H7 (cell line): ENCODE measurements at places on chromosomes 13 and 19. TPM values are rescaled to one million over a fixed set of nuclear protein-coding genes. Genes with fewer than 3 reads are reported as not detected.

- DNase-seq, result no peak
Observed at GRCh38 chr13:50197705-50198104, 182.5 kb downstream of the KCNRG start.

DNA sequence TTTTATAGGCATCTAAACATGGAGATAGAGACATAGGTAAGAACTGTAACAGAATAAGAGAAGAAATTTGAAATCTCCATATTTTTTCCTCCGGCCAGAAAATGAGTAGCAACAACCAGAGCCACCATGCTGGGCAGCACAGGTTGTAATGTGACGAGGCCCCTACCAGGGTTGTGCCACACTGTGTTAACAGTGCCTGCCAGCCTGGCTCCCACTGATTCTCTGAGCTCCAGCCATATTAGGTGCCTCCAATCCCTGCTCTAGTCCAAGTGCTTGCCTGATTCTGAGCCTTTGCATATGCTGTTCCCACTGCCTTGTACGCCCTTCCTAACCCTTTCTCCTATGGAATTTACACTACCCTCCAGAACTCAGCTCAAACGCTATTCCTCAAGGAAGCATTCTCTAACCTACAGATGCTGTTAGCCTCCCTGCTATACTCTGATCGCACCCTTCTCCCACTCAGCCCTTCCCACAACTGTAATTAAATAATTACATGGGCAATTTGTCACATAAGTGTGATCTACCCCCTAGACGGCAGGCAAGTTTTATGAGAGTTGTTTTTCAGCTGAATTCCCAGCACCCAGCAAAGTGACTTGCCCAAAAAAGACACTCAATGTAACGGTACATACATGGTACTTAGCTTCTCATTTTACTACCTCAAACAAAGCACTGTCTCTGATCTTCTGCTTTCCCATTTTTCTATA lies 37.6 kb upstream of the STARD13 start:
- no peak for DNase-seq

- no peak for DNase-seq
Observed at GRCh38 chr13:50649211-50649610, 194.3 kb downstream of the DLEU7 start.

GRCh38 chr19:47414469-47414868 lies 4.9 kb downstream of the MEIS3 start:
- DNase-seq, result peak; percentile 80

GRCh38 chr19:48568345-48568886 lies 16.4 kb downstream of the SULT2B1 start:
- DNase-seq, result peak; percentile 77

GRCh38 chr19:29625186-29625651 lies 19.1 kb downstream of the POP4 start:
- peak; percentile 39 for DNase-seq

DNA sequence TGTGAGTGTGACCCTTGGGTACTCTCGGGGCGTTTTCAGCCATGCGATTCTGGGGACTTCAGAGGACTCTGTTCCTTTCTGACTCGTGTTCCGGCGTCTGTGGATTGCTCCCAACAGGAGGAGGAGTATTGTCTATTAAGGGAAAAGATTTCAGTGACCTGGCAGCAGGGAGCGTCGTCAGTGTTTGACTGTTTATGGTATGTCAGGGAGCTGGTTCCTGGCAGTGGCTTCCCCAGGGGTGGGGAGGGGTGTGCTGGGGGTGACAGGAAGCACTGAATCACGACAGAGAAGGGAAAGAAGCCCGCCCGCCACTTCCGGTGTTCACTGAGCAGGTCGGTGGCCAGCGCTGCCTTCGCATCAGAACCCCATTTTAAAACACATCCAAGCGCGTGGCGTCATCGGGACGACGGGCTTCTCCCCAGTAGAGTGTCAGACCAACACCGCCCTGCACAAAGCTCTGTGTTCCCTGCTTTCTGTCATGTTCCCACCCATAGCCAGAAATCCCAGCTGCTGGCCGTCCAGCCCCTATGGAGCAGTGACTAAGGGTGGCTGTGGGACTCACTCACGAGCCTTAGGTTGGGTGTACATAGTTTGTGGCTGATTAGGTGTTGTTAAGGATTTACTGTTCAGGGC lies 33.8 kb downstream of the COL4A2 start:
- DNase-seq, result no peak

NMRK2 gene
- total RNA-seq, result 59.4 and 60.1 TPM in 2 replicates

GRCh38 chr13:48504606-48505005 lies 28.3 kb downstream of the RCBTB2 start:
- DNase-seq, result peak; percentile 40

ZNF737 gene
- total RNA-seq, result not detected in 2 replicates

DNA sequence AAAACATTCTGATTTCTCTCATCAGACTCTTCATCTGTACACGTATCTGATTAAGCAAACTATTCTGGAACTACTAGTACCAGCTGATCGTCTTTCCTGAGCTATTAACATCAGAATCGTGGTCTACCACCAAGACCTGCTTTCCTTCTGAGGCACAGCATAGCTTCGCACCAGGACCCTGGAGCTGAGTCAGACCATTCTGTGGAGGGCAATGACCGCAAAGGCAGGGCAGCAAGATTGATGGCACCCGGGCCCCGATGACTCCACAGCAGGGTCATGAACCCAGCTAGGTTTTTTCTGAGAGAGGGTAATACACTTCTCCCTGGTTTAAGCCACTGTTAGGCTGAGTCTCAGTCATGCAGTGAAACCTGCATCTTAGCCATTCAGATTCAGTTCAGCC lies 158.7 kb upstream of the GPR12 start:
- no peak for DNase-seq

FFAR2 gene
- not detected in 2 replicates for total RNA-seq

GRCh38 chr19:31316201-31316951 lies 32.9 kb downstream of the TSHZ3 start:
- DNase-seq, result peak; percentile 68

SLC25A15 gene
- 33.8 and 36.0 TPM in 2 replicates for total RNA-seq

DNA sequence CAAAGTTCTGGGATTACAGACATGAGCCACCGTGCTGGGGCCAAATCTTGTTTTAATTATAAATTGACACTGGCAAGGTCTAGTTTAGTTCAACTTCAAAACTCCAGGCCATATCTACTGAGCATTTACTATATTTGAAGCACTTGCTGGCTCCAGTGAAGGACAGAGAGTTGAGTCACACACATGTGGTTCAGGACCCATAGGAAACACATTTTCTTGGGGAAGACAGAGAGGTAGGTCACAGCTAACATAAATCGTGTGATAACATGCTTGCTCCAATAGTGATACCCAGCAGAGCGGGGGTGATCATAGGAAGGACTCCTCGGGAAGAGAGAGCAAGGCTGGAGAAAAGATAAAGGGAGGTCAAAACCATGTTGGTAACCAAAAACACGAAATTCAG lies 170.6 kb upstream of the TSC22D1 start:
- DNase-seq, result no peak

DNA sequence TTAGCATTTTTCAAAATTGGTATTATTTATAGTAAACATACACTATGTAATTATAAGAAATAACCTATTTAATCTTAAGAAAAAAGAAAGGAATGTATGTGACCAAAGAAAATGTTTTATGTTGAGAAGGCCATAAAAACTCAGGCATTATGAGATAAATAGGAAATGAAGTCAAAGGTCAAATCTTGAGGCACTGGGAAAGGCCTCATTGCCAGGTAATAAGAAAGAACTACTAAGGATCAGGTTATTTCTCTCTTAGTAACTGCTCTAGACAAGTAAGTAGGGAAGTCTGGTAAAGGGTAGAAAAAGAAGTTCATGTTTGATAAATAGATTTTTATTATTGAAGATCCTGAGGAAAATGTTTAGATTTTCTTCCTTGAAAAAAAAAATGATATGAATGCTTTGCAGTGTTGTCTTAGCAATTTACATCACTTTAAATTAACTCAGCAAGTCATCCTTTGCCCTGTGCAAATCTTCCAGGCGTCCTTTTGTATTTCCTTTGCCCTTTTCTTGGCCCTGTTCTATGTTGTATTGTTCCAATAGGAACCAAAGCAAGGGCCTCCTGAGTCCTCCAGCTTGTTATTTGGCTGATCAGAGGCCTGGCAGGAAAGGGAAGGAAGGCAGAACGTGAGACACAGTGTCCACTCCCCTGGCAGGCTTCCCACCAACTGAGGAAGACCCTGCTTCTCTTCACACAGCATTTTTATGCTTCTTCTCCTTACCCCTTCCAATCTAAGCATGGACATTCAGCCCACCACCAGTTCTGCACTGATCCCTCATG lies 260.4 kb upstream of the MIR17HG start:
- DNase-seq, result no peak

SOHLH2 gene
- total RNA-seq, result 4.2 and 6.4 TPM in 2 replicates

COL5A3 gene
- total RNA-seq, result 0.62 and 1.4 TPM in 2 replicates

DNA sequence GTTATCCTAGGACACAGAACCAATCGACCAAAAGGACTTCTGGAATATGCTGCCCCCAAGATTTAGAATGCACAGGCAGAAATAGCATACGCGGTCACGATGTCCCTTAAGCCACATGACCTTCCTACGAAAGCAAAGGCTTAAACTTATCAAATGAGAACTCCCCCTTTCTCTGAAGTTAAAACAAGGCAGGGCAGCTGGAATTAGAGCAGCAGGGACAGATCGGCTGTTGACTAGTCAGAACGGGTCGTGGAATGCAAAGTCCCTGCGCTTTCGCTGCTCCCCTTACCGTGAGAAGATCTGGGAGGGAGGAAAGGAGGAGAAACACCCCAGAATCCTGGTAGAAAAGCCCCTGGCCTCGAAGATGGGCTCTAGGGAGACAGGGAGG lies 799 bp upstream of the USPL1 start:
- DNase-seq, result no peak

DNA sequence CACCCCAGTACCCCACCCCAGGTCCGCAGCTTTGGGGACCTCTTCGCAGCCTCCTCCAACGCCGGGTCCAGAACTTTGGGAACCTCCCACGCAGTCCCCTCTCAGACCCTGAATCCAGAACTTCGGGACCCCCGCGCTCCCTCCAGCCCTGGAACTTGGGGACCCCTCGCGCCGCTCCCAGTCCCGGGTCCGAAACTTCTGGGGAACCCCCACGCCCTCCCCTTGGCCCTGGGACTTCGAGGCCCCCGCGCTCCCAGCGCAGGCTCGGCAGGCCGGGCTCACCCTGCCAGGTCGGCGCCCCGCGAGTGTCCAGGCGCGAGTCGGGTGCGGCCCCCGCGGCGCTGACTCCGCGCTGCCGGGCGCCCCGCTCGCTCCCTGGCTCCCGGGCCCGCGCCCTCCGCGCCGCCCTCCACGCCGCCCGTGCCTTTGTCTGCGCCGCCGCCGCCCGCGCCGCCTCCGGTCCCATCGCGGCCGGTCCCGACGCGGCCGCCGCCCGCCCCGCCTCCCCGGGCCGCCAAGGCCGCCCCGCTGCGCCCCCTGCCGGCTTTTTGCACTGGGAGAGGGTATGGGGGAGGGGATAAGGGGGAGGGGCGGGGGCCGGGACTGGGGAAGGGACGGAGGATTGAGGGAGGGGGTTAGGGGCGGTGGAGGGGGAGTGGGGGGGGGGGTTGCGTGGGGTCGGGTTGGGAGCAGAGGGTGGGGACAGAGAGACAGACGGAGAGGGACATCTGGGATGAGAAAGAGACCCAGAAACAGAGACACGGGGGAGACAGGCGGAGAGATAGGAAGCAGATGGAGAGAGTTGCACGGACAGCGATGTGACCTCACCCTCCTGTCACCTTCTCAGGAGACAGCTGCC lies at the start of gene HOMER3:
TSS of gene HOMER3 (minus strand) at position 449 of the 859 bp plus-strand sequence. CDS start 2,235 bp downstream, outside the sequence.
- DNase-seq, result peak; percentile 97

FCER2 gene
- not detected in 2 replicates for total RNA-seq

DNA sequence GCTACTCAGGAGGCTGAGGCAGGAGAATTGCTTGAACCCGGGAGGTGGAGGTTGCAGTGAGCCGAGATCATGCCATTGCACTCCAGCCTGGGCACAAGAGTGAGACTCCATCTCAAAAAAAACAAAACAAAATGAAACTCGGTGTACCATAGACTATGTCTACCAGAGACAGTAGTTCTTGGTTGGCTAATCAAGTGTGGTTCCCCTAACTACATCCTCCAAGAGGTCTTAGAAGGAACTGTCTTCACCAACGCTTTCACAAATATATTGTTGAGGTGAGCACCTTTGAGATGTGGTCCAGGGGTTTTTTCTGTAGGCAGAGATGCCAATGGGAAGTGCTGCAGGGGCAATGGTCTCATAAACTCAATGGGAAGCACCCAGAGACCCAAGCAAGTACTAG lies 48.0 kb downstream of the RFC3 start:
- no peak for DNase-seq

DNA sequence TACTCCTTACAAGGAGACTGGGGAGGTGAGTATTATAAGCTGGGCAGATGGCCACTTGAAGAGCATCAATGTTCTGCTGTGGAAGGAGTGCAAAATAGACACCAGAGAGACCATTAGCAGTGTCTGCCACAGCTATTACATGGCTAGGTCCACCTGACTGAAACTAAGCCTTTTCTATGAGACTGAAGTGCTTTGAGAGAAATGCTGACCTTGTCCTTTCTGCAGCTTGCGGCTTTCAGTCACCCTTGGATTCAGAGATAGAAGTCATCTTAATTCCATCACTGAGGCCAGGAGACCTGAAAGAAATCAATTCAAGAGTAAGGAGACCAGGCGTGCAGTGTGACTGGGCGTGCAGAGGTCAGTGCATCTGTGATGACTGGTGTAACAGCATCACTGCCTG lies 1.3 kb upstream of the ZFP28 start:
- DNase-seq, result no peak

ZNF85 gene
- total RNA-seq, result 0.26 TPM in 1 of 2 replicates, not detected in the other

GRCh38 chr13:97256343-97256783 lies 34.2 kb downstream of the MBNL2 start:
- DNase-seq, result no peak

- no peak for DNase-seq
Observed at GRCh38 chr19:15587663-15588062, 27.4 kb upstream of the CYP4F8 start.

PRR22 gene
- 1.5 and 2.2 TPM in 2 replicates for total RNA-seq

DNA sequence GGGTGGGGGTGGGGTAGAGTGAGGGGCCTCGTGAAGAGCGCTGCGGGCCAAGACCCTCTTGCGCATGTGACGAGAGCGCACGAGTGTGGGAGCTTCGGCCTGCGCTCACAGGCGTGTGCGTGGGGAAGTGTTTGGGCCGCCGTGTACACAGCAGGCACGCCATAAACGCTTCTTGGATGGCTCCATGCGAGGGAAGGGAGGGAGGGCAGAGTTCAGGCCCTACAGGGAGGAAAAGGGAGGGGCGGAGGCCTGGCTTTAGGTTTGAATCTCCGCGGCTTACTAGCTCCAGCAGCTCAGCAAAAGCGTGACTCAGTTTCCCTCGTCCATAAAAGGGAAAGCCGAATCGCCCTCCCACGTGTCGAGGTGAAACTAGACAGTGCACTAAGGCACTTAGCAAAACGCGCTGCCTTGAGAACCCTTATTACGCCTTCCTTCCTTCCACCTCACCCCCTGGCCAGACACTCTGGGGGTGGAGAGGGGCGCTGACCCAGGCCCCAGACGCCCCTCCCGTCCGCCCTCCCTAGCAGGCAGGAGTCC lies 12.5 kb downstream of the GADD45B start:
- DNase-seq, result no peak
